ENCODE measurements at places on chromosomes 6 and 20.

- DNase-seq = no peak
Observed at GRCh38 chr20:37567331-37567665, 39.6 kb upstream of the BLCAP start.

GRCh38 chr6:48973491-48973890 is 489.6 kb downstream of the MMUT start:
- no peak for DNase-seq

- no peak for DNase-seq
Observed at GRCh38 chr6:49531774-49532569, 18.5 kb upstream of the C6orf141 start.

GRCh38 chr20:24821391-24821790 is 127.7 kb upstream of the CST7 start:
- no peak for DNase-seq

DNA sequence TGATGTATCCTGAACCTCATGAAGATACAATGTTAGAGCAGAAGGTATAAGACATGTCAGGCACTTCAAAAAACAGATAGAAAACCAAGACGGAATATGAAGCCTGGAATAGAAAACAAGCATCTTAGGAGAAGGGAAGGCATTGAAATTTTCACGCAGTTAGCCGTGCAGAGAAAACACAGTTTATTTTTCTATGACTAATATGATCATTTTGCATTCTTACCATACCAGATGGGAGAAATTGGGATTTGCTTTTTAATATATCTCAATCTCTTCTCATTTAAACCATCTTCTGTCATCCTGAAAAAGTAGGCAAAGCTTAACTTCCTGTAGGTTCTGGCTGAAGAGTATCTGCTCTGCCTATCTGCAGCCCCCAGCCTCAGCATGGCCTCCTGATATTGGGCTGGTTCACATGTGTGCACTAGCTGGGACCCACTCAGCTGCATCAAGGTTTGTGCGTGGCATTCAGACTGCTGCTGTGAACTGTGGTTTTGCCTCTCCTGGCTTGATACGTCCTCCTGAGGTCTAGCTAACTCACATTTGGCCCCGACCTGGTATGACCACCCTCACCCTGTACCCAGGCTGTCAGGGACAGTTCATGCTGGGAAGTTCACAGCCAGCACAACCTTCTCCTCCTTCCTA is 392.5 kb upstream of the SASH1 start:
- DNase-seq = no peak

GRCh38 chr6:149046822-149047246 is 270.7 kb upstream of the TAB2 start:
- DNase-seq = no peak

DNA sequence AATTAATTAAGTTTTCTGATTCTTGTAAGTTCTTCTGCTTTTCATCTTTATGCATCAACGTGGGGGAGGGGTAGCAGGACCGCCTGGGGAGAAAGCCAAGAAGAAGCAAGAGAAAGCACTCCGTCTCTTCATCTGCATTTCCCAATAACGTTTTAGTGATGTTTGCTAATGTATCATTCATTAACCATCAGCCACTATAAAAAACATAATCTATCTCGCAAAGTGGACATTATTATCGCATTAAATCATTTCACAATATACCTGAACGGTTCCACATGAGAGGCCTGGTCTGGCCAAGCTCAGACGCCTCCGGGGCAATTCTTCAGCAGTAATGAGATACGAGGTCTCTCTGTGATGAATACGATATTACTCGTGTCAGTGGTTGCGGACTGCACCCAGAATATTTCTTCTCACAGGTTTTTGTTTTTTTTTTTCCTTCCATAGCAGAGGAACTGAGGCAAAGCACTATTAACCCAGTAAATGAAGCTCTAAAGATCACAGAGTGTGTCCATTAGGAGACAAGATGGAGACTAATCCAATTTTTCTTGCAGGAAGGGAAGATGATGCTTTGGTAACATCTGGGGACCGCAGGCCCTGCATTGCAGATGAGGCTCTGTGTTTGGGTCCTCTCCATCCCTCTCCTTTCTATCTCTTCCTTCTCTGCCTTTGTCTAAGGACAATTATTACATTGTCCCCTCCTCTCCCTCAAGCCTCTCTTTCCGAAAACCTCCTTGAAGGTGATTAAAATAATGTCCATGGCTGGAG is 156.1 kb downstream of the SLC35B3 start:
- no peak for DNase-seq

All from activated T-cell treated with anti-CD3 and anti-CD28 coated beads, Interleukin-2, amount 50 U/mL, for 72 hours (primary cell).